NCI-H1436 treated with DMSO at 0.1 percent for 48 hours (cell line): ENCODE measurements at places on chromosomes 6 and 20.

GRCh38 chr6:146679386-146679785 is 80.6 kb downstream of the ADGB start:
- no peak for DNase-seq

GRCh38 chr6:117498159-117498558 is 15.7 kb downstream of the DCBLD1 start:
- DNase-seq: no peak

DNA sequence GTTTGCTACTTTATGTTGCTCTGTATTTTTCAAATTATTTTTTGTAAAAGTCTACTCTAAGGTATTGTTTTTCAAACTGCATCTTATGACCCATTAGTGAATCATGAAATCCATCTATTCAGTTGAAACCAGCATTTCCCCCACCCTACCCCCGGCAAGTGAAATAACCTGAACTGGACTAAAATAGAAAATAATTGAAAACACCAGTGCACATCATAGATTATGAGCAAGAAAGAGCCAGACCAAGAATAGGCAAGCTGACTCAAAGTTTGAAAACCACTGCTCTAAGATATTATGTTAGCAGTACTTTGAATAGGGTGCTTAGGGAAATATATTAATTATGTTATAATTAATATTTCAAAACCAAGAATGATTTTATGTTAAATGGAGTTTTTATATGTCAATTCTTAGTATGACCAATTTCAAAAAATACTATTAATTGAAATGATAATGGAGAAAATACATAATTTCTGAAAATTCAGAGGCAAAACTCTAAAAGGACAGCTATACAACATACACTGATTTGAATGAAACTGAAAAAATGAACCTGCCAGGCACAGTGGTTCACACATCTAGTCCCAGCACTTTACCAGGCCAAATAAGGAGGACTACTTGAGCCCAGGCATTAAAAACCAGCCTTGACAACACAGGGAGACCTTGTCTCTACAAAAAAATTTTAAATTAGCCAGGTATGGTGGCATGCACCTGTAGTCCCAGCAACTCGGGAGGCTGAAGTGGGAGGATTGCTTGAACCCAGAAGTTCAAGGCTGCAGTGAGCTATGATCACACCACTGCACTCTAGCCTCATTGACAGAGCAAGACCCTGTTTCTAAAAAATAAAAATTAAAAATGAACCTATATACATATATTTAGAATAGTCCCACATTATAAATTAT is 112.0 kb downstream of the CDK19 start:
- no peak for DNase-seq

DNA sequence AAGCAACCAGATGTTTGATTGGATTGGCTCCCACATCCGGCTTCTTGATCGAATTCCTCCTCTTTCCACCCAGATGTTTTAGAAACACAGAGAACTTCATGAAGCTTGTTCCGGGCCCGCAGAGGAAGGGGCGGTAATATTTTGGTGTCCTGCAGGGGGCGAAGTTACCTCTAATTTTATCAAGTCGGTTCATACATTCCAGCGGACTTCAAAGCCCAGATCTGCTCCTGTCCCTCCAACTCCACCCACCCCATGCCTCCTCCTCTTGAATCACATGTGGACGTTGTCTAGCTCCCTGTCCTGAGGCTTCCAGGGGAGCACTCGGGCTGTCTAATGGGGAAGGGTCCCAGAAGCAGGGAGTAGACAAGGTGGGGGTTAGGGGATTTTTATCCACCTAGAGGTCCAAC is 2.9 kb upstream of the BMP6 start:
- no peak for DNase-seq

GRCh38 chr6:7773914-7774313 is 48.0 kb downstream of the BMP6 start:
- DNase-seq: no peak

DNA sequence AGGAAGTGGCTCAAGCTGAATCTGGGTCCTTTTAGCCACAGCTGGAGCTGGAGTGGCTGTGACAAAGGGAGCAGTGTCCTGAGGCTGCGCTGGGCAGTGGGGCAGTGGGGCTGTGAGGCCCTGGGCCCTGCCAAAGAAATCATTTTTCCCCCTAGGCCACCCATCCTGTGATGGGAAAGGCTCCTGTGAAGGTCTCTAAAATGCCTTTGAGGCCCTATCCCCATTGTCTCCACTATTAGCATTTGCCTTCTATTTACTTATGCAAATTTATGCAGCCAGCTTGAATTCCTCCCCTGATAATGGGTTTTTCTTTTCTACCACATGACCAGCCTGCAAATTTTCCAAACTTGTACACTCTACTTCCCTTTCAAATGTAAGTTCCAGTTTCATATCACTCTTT is 539.2 kb downstream of the MEI4 start:
- no peak for DNase-seq

DNA sequence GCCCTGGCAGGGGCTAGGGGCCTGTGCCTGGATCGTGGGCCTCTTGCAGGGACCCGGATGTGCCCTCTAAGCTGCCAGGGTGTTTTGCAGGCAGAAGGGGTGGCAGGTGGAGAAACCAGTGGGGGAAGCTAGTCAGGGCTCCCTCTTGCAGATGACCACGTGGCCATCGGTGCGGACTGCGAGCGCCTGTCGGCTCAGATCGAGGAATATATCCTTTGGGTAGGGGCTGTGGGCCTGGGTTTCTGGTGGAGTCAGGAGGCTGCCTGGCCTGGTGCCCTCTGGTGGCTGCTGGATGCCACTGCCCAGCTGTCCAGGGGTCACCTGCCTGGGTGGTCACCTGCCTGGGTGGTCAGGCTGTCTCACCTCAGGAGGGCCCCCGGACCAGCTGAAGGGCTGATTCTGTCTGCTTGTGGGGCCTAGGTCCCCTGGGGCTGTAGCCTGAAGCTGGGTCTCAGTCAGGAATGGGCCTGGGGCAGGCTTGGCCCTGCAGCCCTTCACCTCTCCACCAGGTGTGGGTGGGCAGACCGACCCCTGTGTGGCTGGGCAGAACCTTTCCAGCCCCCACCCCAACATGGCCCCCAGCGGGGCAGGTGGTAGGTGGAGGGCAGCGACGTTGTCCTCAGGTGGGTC is 6.7 kb downstream of the TCEA2 start:
- no peak for DNase-seq

DNA sequence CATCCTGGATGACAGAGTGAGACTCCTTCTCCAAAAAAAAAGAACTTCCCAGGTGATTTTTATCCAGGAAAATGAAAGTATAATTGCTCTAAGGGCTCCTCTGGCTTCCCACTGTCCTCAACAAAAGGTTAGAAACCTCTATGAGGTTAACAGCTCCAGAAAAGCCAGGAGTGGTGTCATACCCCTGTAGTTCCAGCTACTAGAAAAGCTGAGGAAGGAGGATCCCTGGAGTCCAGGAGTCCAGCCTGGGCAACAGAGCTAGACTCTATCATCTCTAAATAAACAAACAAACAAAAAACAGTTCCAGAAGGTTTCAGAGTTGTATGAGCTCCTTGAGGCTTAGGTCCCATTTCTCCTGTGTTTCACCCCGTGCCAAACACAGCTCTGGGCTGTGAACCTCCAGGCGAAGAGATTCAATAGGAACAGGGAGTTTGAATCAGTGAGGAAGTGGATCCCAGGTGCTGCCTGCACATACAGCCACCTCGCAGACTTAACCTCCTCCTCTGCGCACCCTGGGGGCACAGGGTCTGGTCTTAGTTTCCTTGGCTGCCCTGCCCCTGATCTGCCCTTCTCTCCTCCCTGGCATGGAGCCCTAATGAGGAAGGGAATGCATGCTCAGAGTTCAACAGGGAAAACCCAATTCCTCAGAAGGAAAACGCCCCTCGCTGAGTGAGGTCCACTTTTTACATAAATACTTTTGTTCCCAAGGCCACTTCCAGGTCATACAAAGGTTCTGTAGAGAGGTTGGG is 31.0 kb downstream of the ZC3H12D start:
- no peak for DNase-seq

DNA sequence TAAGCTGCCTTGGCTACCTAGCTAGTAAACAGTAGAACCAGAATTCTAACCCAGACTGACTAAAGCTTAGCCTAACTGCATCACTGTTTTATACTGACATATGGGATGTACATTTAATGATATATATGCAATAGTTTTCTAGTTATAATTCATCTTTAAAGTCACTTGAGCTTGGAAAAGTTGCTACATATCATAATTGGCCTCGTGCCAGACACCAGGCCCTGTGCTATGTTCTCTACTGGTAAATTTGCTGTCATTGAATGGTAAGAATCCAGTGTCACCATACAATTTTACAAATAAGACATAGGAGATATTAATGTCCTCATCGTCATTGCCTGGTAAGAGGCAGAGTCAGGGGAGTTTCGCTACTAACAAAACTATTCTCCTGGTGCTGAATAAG is 396.8 kb downstream of the CDKAL1 start:
- no peak for DNase-seq

- no peak for DNase-seq
Observed at GRCh38 chr6:80163754-80164187, 57.3 kb downstream of the BCKDHB start.

- DNase-seq: no peak
Observed at GRCh38 chr20:46689754-46690085, 476 bp upstream of the TP53RK start.

DNA sequence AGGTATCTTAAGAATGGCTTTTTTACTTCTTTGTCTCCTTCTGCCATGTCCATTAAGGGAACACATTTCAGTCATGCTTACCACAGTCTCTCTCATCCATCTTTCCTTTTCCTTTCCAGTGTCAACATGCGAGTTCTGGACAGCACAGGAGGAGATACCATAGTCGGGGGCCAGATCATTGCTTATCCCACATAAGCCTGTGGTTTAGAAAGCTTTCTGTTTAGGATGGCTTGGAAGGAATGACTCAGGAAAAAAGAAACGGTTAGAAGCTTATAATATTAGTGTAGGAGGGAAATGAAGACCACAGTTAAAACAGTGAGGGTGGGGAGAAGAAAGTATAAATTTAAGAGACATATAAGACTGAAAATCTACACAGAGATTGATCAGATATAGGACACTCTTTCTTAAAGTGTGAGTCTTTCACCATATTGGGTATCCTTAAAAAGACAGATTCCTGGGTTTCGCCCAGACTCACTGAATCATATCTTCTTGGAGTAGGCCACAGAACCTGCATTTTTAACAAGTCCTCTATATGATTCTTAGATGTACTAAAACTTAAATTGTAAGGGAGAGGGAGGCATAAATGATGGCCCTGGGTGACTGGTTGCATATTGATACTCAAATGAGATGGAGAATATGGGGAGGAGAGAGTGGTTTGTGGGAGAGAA is 36.1 kb downstream of the DSE start:
- no peak for DNase-seq

- no peak for DNase-seq
Observed at GRCh38 chr6:86682297-86682696, 255.0 kb upstream of the HTR1E start.

DNA sequence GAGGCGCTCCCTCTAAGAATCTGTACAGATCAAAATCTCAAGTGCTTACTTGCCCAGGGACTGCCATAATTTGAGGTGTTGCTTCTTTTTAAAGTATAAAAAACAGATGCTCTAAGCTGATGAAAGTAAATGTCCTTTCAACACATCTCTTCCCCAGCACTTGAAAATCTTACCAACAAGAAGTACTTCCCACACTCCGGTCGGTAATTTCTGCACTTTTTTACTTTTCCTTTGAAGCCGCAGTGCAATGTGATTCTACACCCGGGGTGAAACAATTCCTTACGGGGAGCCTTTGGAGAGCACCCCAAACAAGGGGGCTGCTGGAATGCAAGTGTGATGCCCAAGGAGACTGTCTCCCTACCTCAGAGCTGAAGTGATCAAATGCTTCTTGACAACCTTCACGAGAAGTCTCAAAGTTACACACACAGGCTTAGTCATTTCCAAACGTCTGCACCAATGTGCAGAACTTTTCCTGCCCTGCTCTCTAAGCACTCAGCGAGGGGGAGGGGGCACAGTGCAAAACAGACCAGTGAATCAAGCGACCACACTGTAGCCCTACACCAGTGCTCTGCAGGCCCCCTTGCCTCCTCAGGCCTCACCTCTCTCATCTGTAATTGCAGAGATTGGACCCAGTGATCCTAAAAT is 56.7 kb downstream of the ATXN1 start:
- DNase-seq: no peak

DNA sequence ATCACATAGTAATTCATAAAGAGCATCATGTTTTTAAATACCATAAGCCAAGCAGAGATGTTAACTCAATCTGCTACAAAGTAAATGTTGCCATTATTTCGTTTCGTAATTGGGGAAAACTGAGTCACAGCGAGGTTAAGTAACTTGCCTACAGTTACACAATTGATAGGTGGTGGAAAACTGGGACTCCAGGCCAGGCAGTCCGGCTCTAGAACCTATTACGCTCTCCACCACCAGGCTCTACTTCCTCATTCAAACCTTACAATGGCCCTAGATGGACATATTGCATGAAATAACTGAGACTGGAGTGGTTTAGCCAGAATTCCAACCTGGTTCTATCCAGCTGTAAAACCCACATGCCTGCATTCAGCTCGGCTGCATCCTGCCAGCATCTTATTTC is 58.2 kb downstream of the LINC00237 start:
- DNase-seq: no peak

GRCh38 chr6:131840936-131841583 is 33.2 kb downstream of the ENPP1 start:
- no peak for DNase-seq

GRCh38 chr20:9260027-9260426 is 191.1 kb downstream of the PLCB4 start:
- DNase-seq: no peak

DNA sequence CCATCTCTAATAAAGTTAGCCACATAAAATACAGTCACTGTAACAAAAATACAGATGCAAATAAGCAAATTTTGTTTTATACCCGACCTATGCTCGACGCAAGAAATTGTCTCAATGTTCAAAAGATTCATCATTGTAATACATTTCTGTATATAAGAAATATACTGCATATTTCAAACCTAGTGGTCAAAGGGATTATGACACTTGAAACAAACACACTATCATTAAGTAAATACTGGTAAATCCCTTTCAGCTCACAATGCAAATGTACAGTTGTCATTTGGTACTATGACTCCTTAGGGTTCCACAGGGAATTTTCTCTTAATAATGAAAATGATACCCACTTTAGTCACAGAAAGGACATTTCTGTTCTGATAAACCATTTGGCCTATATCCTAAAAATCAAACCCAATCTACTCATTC is 2.2 kb downstream of the HIVEP2 start:
- no peak for DNase-seq

DNA sequence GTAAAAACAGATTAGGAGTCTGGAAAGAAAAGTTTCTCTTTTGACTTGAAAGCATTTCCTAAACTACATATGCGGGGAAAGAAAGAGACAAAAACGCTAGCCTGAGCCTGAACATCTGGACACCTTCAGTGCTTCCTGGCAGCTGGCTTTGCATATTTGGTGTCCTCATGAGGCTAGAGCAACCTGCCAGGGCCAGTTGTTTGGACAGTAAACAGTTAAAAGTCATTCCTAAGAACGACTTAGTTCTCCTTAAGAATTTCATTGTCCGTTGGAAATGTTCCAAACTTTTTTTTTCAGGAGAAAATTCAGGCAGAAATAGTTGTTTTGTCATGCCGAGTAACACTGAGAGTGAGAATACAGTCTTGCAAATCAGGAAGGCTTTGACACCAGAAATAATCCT is 199.8 kb downstream of the SMOC2 start:
- no peak for DNase-seq
